Activated naive CD8-positive, alpha-beta T cell treated with anti-CD3 and anti-CD28 coated beads for 36 hours (primary cell): ENCODE measurements at places on chromosomes 5 and 9.
A peak's percentile ranks its signal among the peaks of the same experiment; 100 is the strongest.

GRCh38 chr5:96763026-96763425 lies 44.7 kb downstream of the ERAP1 start:
- H3K4me1 ChIP-seq, result peaks cover 2% of the 10 kb centered on the region
- no peak for DNase-seq
- H3K4me3 ChIP-seq, result no peak overlapping the region
- H3K27me3 ChIP-seq, result no peaks in the 10 kb centered on the region
- no peak overlapping the region for H3K27ac ChIP-seq
- H3K36me3 ChIP-seq, result peaks cover 11% of the 10 kb centered on the region

GRCh38 chr9:4098031-4098430 lies 201.8 kb downstream of the GLIS3 start:
- no peak overlapping the region for H3K4me3 ChIP-seq
- H3K27me3 ChIP-seq, result no peaks in the 10 kb centered on the region
- no peaks in the 10 kb centered on the region for H3K36me3 ChIP-seq
- peaks cover 24% of the 10 kb centered on the region for H3K4me1 ChIP-seq
- no peak for DNase-seq

DNA sequence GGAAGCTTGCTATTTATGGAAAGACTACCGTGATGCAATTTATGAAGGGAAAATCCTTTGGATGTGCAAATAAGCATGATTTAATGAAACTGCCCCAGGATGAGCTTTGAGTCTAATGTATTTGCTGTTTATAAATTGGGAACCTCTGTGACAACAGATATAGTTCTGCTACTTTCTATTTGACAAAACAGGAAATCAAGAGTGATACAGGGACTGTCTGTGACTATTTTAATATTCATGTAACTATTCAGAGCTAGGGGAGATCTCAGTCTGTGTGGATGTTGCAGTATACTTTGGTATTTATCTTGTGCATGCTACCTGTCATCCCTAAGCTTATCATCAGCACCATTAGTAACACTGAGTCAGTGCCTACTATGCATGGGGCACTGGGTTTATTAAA lies 132.1 kb downstream of the PDZD2 start:
- no peaks in the 10 kb centered on the region for H3K36me3 ChIP-seq
- no peak for DNase-seq
- H3K27ac ChIP-seq, result no peak overlapping the region
- H3K27me3 ChIP-seq, result no peaks in the 10 kb centered on the region

GRCh38 chr5:102924963-102925362 lies 169.9 kb downstream of the PAM start:
- no peak overlapping the region for H3K4me3 ChIP-seq
- DNase-seq, result no peak
- no peaks in the 10 kb centered on the region for H3K4me1 ChIP-seq
- H3K27me3 ChIP-seq, result no peaks in the 10 kb centered on the region
- peaks cover 9% of the 10 kb centered on the region for H3K36me3 ChIP-seq

DNA sequence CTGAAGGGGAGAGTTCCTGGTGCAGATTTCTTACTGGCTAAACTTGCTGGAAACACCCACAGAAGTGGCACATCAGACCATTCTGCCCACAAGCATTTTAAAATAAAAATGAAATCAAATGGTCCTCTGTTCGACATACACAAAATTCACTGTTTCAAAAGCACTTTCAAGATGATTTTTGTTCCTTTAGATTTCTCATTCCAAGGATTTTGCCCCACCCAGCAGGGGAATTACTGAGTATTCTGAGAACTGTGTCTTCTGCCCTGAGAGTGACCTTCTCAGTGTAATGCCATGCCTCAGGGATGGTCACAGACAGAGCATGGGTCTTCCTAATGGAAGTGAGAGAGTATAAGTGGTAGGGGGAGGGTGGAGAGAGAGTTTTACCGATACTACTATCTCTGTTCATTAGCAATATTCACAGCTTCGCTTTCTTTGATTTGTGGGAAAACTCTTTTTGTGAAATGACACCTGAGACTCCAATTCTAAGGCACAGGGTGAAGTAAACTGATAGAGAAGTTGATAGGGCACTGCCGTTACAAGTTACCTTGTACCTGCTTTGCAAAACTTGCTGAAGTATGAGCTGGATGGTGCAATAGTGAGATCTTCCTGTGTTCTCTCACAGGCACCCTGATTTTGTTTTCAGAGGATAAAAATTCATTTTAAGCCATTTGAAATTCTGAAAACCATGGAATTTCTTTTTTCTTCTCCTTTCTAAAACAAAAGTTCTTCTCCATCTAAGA lies 95.8 kb upstream of the CD180 start:
- H3K27me3 ChIP-seq, result no peaks in the 10 kb centered on the region
- no peaks in the 10 kb centered on the region for H3K36me3 ChIP-seq
- no peak for DNase-seq
- no peak overlapping the region for H3K4me3 ChIP-seq

DNA sequence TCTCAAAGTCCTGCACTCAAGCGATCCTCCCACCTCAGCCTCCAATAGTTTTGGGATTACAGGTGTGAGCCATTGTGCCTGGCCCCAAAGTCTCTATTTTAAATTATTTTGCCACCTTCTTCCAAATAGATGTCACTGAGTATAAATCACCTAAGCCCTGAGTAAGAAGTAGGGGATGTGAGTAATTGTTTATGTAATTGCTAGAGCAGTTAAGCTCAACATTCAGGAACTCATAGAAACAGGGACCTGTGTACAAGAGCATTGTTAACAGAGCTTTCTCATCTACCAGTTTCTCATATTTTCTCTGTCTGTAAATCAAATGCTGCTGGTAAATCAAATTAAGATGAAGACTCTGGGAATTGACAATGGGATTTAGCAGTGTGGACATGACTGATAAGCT lies 26.3 kb downstream of the CDK7 start:
- no peaks in the 10 kb centered on the region for H3K27me3 ChIP-seq
- H3K4me1 ChIP-seq, result no peaks in the 10 kb centered on the region
- H3K4me3 ChIP-seq, result no peak overlapping the region
- no peak for DNase-seq
- no peak overlapping the region for H3K27ac ChIP-seq
- peaks cover 8% of the 10 kb centered on the region for H3K36me3 ChIP-seq

- H3K27ac ChIP-seq, result no peak overlapping the region
- no peaks in the 10 kb centered on the region for H3K27me3 ChIP-seq
- H3K4me1 ChIP-seq, result peaks cover 28% of the 10 kb centered on the region
- H3K4me3 ChIP-seq, result no peak overlapping the region
- DNase-seq, result no peak
Measured at GRCh38 chr5:139183502-139183901, 14.7 kb downstream of the SIL1 start.

GRCh38 chr5:132267166-132267739 lies 9.8 kb downstream of the PDLIM4 start:
- no peaks in the 10 kb centered on the region for H3K27me3 ChIP-seq
- peak overlapping the region; percentile 46 for H3K27ac ChIP-seq
- peaks cover 30% of the 10 kb centered on the region for H3K4me1 ChIP-seq
- no peaks in the 10 kb centered on the region for H3K36me3 ChIP-seq

- H3K27ac ChIP-seq, result no peak overlapping the region
- H3K4me1 ChIP-seq, result peaks cover 5% of the 10 kb centered on the region
- H3K27me3 ChIP-seq, result peaks cover 34% of the 10 kb centered on the region
Measured at GRCh38 chr5:136129445-136129844, 3.2 kb upstream of the SMAD5 start.
